Astrocyte of the cerebellum (primary cell): ENCODE measurements at places on chromosomes 1 and 21.
A peak's percentile ranks its signal among the peaks of the same experiment; 100 is the strongest.

DNA sequence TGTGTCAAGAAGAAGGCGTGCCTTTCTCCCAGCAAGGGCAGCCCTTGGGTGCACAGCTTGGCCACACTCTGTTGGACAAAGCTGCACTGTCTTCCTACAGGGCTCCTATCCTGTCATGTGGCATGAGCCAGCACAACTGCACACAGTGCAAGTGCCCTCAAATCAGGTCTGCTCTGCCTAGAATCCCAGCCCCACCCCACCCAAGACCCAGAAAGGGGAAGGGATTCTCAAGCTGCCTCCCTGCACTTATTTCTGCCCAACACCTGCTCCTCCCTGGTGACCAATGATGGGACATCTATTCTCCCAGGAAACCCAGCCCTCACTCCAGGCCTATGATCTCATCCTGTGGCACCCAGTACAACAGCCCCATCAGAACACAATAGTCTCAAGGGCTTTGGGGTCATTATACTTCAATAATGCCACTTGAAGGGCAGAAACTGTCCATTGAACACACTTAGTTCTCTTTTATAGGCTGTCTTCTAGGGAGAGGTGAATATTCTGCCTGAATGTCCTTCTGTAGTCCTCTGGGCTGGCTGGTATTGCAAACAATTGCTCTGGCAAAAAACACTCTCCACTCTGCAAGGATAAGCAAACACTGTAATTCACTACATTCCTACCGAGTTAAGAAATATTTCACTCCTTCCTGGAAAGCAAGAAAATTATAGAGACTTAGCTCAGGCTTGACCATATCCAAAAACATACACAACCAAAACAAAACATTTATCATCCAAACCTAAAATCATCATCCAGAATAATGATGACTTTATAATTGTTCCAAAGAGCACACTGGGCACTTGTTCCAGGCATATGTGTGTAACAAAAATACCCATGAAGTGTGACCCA, 43.1 kb upstream of the IGSF3 start:
- no peak for DNase-seq

GRCh38 chr1:64900916-64901315, 65.4 kb downstream of the JAK1 start:
- DNase-seq, result no peak

- no peak for DNase-seq
Observed at GRCh38 chr1:230940848-230941247, 37.8 kb downstream of the TTC13 start.

DNA sequence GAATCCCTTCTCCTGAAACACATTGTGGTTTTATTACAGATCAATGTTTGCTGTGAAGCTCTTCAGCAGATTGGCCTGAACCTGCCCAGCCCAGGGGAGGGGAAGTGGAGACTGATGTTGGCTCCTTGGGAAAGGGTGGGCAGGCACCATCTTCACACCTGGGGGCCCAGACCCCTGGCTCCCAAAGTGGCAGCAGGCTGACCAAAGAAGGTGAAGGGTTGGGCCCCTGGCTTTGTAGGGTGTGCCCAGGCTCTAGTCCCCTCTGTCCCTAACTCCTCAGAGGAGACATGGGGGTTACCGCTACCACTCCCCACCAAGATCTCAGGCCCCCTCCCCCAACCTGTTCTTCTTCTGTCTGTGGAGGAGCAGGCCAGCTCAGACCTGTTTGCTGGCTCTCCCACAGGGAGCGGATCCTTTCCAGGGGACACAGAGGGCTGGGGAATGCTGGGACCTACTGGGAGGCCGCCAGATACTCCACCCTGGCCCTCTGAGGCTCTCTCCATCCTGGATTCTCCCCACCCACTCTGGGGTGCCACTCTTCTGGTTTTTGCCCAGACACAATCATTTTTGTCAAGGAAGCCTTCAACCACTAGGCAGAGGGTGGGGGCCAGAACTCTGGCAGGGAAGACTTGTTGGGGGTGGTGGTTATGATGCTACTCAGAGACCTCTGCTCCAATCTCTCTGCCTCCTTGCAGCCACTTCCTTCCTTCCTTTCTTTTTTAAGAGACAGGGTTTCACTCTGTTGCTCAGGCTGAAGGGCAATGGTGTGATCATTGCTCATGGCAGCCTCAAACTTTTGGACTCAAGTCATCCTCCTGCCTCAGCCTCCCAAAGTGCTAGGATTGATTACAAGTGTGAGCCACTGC, 5.0 kb upstream of the EFNA3 start:
- no peak for DNase-seq

DNA sequence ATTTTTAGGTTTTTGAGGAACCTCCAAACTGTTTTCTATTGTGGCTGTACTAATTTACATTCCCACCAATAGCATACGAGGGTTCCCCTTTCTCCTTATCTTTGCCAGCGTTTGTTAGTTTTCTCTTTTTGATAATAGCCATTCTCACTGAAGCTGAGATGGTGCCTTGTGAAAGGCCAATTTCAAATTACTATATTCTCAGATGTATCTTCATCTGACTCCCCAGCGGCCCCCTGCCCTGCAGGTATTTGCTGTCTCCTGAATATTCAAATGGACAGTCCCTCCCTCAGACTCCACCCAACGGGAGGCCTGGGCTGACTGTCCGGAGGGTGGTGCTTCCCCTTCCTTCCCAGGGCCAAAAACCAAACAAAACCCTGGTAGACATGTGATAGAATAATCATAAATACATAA, 33.5 kb upstream of the TARBP1 start:
- DNase-seq, result no peak

GRCh38 chr1:243765676-243766075, 84.4 kb downstream of the AKT3 start:
- no peak for DNase-seq

DNA sequence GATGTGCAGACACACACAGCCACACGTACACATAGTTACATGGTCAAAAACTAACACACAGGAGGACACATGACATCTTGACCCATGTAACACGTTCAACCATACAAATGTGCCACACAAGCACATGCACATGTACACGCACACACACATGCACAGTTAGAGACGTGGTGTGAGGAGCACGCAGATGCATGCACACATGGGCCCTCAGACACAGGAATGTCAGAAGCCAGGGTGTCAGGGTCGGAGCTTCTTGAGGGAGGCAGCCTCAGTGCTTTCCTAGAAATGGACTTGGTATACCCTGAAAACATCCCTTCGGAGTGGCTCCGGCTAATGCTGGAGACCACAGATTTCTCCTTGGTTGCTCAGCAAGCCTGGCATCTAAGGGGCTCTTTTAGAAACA, 114.3 kb downstream of the DMRTB1 start:
- no peak for DNase-seq

DNA sequence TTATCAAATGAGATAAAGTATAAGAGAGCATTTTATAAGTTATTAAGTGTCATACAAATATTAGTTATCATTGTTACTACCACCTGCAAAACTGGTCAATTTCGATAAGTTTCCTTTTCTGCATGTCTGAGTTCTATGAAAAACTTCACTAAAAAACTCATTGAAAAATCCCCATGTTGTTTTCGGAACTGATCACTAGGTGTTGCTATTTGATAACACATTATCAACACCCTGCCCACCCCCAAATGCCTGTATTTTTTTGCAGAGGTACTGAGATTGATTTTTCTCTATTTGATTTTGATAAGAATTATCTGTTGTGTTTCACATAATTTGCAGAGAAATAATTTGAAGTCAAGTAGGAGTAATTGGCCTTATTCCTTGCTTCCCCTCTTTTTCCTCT, 22.1 kb upstream of the DISP1 start:
- DNase-seq, result no peak

GRCh38 chr21:35506352-35506751, 457.2 kb upstream of the RUNX1 start:
- peak; percentile 72 for DNase-seq

- no peak for DNase-seq
Observed at GRCh38 chr21:42584296-42584641, 69.2 kb upstream of the PDE9A start.

DNA sequence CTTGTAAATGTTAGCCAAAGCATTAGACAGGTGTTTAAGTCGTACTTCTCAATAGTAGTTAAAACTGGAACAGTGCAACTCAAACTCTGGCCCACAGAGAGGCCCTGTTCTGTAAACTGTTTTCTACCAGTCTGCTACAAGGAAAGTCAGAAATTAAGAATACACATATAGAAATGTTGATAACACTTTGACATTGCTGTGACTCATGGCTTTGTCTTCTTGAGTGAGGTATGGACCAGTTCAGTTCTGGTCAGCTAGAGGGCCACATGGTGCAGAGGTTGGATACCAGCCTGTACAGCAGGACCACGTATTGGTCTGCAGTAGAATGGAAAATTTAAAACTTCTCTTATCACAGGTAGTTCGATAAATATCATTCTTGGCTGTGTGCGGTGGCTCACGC, 22.3 kb downstream of the ZBTB8B start:
- DNase-seq, result no peak

DNA sequence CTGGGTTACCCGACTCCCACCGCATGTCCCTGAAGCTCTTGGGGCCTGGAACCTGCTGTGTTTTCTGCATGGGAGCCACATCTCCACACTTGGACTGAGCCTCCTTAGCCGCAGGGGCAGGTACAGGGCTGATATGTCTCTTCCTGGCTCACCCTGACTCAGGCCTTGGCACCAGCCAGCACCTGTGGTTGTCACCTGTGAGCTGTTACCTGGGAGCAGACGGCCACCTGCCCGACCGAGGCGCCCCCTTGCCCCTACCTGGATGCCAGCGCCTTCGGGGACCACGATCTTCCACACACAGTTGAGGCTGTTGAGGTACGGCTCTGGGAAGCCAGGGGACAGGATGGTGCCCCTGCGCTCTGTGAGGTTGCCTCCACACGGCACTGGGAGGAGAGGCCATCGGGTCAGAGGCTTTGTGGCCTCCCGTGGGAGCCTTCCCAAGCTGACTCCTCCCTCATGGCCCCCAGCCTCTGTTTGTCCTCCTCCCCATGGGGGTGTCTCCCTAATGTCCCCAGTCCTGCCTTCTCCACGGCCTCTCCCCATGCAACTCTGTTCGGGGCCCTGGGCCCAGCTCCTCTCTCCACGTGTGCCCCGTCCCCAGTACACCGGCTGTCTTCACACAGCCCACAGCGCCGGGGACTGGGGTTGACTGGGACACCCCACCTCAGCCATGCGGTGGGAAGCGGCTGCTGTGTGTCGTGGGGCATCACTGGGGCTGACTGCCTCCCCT, 152.0 kb downstream of the ZSCAN20 start:
- DNase-seq, result no peak

DNA sequence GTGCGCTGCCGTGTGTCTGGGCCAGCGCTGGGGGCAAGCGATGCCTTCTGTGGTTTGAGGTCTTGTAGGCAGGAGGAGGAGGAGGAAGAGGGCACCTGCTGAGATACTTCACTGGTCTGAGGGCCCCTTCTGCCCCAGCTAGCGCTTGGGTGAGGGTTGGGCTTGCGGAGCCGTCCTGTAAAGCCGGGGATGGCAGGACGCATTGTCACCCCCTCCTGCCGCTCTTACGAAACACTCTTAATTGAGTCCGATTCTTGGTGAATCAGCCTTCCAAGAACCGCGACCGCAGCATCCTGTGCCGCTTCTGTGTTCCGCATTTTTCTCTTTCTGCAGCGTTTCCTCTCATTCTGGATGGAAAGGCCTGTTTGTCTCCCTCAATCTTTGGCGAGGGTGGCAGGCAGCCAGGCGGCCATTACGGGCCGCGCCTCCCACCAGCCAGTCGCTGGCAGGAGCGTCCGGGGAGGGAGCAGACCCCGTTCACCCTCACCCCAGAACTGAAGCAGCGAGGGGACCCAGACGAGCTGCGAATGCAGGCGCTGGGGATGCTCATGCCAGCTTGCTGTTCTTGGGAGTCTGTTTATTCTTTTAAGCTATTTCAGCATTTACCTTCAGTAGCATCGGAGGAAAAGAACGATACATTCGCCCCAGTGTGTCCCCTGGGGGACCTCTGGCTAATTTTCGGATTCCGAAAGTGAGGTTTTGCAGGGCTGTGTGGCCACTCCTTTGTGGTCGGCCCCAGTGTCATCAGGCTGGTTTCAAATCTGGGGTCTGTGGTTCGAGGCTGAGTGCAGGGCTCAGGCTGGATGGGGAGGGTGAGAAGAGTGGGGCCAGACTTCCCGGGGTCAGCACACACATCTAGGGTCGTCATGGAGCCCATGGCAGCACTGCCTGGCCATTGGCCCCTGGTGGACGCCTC, 62.7 kb downstream of the SKI start:
- peak; percentile 98 for DNase-seq

GRCh38 chr1:202540448-202540847, 169.8 kb downstream of the SYT2 start:
- no peak for DNase-seq

DNA sequence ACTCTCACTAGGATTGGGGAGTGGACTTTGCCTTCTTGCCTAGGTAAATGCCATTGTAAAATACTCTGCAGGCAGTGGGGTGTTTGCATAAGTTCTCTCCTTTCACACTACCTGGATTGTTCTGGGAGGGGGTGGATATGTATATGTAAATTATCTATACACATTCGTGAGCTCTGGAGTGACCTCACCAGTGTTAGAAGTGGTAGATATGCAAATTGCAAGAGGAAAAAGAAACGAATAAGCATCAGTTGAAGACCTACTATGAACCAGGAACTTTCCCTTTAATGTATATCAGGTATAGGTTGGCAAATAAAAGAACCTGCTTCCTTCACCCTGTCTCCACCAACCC, 1.5 kb upstream of the ARHGEF11 start:
- no peak for DNase-seq

- DNase-seq, result no peak
Observed at GRCh38 chr1:157512036-157512969, 40.0 kb downstream of the FCRL5 start.
